Stimulated activated CD4-positive, alpha-beta T cell treated with anti-CD3 and anti-CD28 coated beads, Interleukin-15, amount 100 ng/mL, for 1 hour (primary cell): ENCODE measurements at places on chromosomes 3 and 15.

- DNase-seq, result no peak
Measured at GRCh38 chr3:151290673-151291072, 12.3 kb upstream of the P2RY14 start.

- no peak for DNase-seq
Measured at GRCh38 chr3:12438318-12438717, 46.0 kb upstream of the TSEN2 start.

GRCh38 chr15:33382491-33382890, 71.7 kb downstream of the RYR3 start:
- no peak for DNase-seq

DNA sequence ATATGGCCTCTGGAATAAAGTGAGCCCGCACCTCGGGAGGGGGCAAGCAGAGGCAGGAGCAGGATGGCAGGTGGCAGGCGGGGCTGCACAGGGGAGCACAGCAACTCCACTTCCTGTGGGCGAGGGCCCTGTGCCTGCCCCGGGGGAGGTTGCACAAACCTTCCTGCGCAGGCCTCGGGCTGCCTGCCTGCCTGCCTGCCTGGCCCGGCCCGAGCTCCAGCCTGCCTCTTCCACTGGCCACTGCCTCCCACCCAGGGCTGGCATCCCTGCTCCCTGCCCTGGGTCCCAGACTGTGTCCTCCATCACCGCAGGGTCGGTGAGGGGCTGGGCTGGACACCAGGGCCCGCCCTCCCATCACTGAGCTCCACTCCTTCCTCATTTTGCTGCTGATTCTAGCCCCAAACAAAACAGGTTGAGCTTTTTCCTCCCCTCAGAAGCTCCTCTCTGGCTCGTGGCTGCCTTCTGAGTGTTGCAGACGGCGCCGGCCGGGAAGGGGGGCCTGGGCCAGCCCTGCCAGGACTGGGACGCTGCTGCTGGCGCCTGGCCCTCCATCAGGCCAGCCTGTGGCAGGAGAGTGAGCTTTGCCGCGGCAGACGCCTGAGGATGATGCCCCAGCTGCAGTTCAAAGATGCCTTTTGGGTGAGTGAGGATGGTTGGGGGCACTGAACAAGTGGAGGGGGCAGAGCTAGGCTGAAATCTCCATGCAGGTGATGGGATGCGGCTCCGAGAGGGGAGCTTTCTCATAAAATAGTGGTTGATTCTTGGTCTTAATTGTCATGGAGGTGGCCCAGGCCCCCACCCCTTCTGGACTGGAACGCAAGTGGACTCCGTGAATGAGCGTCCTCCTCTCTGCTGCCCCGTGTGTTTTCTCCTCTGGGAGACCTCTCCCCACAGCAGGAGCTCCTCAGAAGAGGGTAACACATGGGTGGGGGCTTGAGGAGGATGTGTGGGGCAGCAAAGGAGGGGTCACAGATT, at the start of gene PSTPIP1:
TSS of gene PSTPIP1 (plus strand) at position 156 of the 975 bp plus-strand sequence. CDS start at position 604, 448 bp downstream.
- peak; percentile 56 for DNase-seq

DNA sequence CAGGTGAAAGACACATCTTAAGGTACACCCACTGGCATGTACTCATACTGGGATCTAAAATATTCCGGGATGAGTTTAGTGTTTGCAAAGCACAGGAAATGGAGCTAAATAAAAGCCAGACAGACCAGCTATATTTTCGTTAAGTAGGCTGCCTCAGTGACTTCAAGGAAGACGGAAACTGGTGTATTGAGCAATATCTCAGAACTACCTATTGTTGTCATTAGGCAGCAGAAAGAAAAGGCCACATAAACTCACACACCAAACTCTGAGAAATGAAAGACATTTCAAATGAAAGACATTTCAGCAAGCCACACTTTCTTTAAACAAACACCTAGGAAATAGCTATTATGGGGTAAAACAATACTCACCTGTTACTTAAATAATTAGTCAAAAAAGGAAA, 761.7 kb upstream of the SEMA6D start:
- no peak for DNase-seq

DNA sequence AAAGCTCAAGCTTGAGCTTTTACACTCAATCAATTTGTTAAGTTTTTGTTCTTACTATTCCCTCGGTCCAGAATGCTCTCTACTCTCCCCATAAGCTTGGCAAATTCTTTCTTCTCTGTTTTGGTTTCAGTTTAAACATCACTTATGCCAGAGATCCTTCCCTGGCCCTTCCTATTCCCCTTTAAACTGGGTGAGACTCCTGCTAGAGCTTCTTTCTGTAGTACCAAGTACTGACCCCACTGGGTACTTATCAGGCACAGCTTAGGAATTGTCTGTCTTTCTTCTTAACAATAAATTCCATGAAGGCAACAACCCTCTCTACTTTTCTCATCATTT, 76.7 kb upstream of the PHLDB2 start:
- DNase-seq, result no peak

GRCh38 chr3:160132226-160132625, 93.0 kb upstream of the C3orf80 start:
- DNase-seq, result no peak
